ENCODE measurements at places on chromosomes 7 and 10.

- no peak for DNase-seq
These were observed 54.9 kb upstream of the SDK1 start for GRCh38 chr7:3246127-3246526.

- DNase-seq: no peak
These were observed 18.6 kb downstream of the TECPR1 start for GRCh38 chr7:98233219-98234070.

DNA sequence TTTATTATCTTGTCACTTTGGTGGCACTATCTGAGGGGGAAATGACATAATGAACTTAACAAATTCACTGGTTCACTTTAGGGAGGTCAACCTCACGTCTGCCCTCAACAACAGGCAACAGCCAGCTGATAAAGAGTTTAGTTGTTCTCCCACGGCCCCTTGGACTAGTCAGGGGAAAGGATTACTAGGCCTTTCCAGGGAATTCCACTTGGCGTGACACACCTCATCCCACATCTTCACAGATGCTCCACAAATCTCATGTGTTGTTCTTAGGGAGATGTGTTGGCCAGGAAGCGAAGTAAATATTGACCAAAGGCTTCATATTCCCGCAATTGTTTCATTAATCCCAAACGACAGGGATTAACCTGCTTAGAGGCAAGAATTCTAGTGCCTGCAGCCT, 183.5 kb upstream of the CDCA7L start:
- no peak for DNase-seq

- DNase-seq: no peak
These were observed 234.7 kb downstream of the SKAP2 start for GRCh38 chr7:26629696-26630095.

DNA sequence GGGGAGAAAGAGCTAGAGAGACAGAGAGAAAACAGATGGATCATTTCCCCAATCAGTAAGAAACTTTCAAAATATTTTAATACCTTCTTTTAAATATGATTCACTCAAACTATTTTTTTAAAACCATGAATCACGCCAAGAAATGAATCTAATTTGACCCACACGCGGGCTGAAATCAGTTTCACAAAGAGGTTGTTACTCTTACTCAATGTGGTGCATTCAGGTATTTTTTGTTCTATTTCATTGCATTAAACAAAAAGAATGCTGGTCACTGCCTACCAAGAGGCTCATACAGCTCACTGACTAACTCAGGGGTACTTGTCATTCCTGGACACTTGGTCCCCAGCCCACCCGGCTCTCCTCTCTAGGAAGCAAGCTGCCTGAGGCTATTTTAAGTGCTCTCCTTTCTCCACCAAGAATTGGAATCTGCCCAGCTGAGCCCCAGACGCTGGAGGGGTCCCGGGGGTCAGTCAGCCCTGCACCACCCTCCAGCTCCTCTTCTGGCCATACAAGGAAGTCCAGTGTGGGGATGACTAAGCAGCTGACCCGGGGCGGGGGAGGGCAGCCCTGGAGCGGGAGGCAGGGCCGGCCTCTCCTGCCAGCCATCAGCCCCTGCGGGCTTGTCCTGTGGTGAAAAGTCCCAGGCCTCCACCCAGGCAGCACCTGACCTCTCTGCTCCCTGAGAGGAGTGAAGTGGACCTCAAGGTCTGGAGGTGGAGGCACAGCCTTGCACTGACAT, 21.7 kb upstream of the PFKP start:
- peak; percentile 29 for DNase-seq

GRCh38 chr7:117269886-117270285, 53.0 kb downstream of the WNT2 start:
- DNase-seq: no peak

DNA sequence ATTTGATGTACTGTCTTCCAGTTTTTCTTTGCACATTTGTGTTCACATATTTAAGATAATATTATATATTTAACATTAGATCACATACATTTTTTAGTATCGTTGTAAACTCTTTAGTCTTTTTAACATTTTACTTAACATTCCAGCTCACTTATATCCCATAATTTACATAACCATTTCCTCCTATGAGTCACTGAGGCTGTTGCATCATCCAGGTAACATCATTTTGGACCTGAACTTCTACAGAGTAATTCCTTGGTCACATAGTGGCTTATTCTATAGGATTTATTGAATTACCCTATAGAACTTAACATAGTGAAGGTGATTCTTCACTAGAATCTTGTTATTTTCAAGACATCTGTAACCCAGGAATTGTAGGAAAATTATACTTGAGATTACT, 194.4 kb downstream of the POU6F2 start:
- DNase-seq: no peak

- peak; percentile 94 for DNase-seq
These were observed 95.5 kb upstream of the ZMIZ1 start for GRCh38 chr10:78972947-78973900.

- DNase-seq: no peak
These were observed 579.3 kb downstream of the LRMDA start for GRCh38 chr10:76010703-76011102.

DNA sequence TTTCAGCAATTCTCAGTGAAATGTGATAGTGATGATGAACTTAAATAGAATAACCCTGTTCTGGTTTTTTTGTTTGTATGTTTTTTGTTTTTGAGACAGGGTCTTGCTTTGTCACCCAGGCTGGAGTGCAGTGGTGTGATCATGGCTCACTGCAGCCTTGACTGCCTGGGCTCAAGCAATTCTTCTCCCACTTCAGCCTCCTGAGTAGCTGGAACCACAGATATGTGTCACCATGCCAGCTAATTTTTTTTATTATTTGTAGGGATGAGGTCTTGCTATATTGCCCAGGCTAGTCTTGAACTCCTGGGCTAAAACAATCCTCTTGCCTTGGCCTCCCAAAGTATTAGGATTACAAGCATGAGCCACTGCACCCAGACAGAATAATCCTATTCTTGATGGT, 14.3 kb upstream of the COL17A1 start:
- DNase-seq: no peak

GRCh38 chr10:116141855-116142254, 131.2 kb downstream of the GFRA1 start:
- DNase-seq: no peak

- no peak for DNase-seq
These were observed 29.1 kb downstream of the EZH2 start for GRCh38 chr7:148854983-148855382.

DNA sequence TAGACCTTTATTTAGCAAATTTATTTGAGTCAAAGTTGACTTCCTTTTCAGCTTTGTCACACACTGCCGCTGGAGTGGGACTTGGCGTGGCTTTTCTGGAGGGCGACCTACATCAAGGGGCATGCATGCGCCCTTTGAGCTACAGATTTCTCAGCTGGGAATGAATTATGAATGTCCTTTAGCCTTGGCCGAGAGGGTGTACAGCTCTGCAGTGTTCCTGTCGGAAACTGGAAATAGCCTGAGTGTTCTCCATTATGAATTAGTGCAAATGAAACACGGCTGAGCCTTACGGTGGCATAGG, 79.7 kb downstream of the GLRX3 start:
- DNase-seq: no peak

DNA sequence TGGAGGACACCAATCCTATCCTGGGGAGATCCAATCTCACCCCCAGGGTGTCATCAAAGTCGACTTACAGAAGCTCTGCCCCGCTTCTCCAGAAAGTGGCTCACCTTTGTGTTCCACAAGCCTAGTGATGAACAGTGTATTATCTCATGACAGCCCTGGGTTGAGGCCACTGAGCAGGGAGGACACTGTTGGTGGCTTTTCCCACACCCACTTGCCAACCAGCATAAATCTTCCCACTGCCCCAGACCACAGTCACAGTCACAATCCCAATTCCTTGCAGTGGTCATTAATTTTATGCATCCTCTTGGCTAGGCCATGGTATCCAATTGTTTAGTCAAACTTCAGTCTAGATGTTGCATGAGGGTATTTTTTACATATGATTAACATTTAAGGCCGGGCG, 18.4 kb downstream of the TNS3 start:
- peak; percentile 29 for DNase-seq

- no peak for DNase-seq
These were observed 27.9 kb downstream of the MTURN start for GRCh38 chr7:30162622-30163124.

DNA sequence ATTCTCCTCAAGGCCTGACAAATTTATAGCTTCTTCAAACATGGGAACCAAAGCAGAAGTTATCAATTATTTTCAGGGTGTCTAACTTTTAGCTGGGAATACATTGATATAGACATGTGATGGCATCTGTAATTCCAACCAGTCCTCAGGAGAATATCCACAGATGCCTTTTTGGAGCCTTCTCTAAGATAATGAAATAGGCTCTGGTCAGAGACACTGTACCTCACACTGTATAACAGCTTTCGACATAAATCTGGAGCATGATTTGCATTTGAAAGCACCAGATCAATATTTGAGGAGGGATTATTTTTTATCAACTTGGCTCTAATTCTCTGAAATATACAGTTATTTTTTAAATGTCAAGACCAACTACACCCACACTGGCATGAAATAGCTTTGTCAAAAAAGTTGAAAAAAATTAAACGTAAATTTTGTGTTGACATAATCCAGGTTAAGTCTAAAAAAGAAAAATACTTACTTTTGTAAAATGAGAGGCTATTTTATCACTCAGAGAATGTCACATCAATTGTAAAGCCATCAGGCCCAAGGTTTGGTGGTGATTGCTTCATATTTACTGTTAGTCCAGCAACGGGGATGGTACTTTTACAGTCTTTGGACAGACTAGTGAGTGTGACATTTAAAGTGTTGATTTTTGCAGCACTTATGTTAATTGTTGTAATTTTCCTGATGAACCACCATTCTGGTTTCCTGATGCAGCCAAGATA, 177.0 kb upstream of the SP8 start:
- no peak for DNase-seq

- DNase-seq: peak; percentile 98
These were observed 222.4 kb downstream of the RPS24 start for GRCh38 chr10:78255796-78256638.

GRCh38 chr7:36117203-36117840, 35.7 kb upstream of the EEPD1 start:
- DNase-seq: no peak

- DNase-seq: no peak
These were observed 128.0 kb downstream of the NXPH1 start for GRCh38 chr7:8561449-8561848.

- no peak for DNase-seq
These were observed 6.0 kb downstream of the CREB5 start for GRCh38 chr7:28418311-28418710.

- no peak for DNase-seq
These were observed 225.4 kb downstream of the BMPER start for GRCh38 chr7:34130558-34131295.

- no peak for DNase-seq
These were observed 1.8 kb upstream of the PTPRZ1 start for GRCh38 chr7:121871188-121871587.

GRCh38 chr10:24238519-24239247, 29.7 kb downstream of the KIAA1217 start:
- no peak for DNase-seq

DNA sequence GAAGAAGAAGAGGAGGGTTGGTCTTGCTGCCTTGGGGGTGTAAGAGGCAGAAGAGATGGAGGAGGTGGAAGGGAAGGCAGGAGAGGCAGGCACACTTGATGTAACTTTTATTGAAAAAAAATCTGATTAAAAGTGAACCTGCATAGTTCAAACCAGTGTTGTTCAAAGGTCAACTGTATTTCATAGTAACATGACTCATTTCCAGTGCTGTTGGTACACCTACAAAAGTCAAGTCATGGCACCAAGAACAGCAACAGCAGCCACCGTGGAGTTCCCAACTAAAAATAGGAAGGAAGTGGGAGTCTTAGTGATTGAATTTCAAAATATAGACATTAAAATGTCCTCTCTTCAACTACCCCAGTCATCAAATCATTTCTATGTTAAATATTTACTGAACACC, 88.5 kb downstream of the CTNNA3 start:
- DNase-seq: no peak

DNA sequence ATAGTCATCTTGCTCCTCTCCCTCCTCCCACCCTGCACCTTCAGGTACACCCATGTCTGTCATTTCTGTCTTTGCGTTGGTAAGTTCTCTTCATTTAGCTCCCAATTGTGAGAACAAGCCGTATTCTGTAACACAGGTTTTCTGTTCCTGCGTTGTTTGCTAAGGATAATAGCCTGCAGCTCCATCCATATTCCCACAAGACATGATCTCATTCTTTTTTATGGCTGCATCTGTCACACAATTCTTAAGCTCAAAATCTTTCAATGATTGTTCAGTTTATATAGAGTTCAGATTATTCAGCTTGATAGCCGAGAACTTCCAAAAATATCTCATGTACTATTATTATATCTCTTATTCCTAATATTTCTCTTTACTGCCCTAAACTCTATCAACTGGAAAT, 16.0 kb upstream of the TMEM168 start:
- no peak for DNase-seq

DNA sequence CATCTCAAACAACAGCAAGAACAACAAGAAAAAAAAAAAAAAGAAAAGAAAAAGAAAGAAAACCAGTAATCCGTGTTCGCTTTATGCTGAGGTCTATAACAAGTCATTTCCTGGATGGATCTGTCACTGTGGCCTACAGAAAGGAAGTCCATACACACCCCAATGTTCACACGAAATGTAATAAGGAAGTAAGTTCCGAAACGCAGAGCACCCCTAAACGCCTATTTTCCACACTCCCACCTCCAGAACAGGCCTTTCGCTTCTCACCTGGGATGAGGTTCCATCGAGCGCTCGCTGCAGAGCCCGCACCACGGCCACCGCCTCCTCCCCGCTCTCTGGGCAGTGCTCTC, 735 bp downstream of the ZNF394 start:
- peak; percentile 52 for DNase-seq

GRCh38 chr7:98472521-98472954, 71.6 kb upstream of the BAIAP2L1 start:
- DNase-seq: no peak

DNA sequence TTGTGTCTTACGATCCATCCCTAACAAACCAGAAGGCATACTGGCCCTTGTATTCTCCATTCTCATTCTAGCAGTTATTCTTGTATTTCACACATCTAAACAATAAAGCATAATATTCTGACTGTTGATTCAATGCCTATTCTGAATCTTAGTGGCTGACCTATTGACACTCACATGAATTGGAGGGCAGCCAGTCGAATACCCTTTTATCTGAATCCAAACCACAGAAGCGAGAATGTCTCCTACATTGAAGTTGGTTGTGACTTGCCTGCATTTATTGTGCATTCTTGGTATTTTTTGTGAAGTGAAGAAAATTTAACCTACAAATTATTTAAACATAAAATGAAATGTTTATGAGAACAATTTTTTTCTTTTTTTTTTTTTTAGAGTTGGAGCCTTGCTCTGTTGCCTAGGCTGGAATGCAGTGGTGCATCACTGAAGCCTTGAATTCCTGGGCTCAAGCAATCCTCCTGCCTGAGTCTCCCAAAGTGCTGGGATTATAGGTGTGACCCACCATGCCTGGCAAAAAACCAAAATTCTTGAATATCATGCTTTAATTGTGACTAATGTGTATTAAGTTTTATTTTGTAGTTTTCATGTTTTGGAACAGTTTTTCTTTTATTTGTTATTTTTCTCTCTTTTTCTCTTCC, 22.7 kb downstream of the EXOC4 start:
- no peak for DNase-seq

- DNase-seq: no peak
These were observed 114.2 kb downstream of the EGFR start for GRCh38 chr7:55132890-55133551.

Measured in inflammatory macrophage treated with lipopolysaccharide for 4 hours (primary cell).